Glutamatergic neuron (in vitro differentiated cells): ENCODE measurements at places on chromosomes 3 and 15.
A peak's percentile ranks its signal among the peaks of the same experiment; 100 is the strongest.

DNA sequence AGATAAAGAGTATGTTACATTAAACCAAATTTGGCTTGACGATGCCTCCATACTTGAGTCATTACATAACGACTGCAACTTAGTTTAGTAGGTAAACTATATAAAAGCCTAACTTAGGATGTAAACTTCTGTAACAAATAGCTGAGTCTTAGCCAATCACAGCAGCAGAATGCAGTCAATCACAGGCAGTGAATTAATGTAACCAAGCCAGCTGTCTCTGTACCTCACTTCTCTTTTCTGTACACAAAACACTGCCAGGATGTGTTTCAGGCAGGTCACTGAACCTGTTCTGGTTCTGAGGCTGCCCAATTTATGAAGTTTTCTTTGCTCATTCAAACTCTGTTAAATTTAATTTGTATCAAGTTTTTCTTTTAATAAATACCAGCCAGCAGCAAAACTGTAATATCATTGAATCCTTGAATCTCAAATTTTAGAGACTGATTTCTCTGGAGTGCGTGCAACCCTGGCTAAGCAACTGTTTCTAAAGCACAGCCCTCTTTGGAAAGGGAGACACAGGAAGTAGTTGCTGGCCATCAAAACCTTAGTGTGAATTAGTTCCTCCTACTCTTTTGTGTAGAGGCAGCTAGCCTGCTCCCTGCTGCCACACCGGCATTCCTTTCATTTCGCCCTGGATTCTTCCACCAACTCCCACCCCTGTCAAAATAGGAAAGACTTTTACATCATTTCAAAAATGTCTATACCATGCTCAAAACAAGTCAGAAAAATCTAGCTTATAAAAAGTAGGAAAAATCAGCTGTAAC is 15.2 kb downstream of the RFTN1 start:
- DNase-seq, result no peak

DNA sequence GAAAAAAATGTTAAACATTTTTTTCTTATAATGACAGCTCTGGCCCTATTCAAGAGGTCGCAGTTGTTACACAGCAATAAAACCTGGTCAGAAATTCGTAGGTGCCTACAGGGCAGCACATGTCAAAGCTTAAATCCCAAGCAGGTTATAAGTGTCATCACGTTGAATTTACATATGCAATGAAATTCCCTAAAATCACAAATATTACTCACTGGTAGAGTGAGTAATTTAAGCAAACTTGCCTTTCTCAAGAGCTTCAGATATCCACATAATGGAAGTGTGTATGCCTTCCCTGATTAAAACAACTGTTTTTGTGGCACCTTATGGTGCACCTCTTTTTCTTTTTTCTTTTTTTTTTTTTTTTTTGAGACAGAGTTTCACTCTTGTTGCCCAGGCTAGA is 90.7 kb upstream of the FNDC3B start:
- DNase-seq, result no peak

- DNase-seq, result no peak
Observed at GRCh38 chr3:67094774-67095173, 96.7 kb downstream of the KBTBD8 start.

GRCh38 chr3:175851541-175851940 is 992.4 kb downstream of the NAALADL2 start:
- no peak for DNase-seq

DNA sequence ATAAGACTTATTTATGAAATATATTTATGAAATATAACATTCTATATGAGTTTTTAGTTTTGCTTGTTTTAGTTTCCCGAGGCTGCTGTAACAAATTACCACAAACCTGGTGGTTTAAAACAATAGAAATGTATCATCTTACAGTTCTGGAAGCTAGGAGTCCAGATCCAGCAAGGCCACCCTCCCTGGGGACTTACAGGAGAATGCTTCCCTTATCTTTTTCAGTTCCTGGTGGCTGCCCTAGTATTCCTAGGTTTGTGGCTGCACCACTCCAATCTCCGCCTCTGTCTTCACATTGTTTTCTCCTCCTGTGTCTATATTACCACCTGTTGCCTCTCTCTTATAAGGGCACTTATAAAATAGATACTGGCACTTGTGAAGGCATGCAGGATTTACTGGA is 877.8 kb downstream of the TUSC7 start:
- DNase-seq, result peak; percentile 19

DNA sequence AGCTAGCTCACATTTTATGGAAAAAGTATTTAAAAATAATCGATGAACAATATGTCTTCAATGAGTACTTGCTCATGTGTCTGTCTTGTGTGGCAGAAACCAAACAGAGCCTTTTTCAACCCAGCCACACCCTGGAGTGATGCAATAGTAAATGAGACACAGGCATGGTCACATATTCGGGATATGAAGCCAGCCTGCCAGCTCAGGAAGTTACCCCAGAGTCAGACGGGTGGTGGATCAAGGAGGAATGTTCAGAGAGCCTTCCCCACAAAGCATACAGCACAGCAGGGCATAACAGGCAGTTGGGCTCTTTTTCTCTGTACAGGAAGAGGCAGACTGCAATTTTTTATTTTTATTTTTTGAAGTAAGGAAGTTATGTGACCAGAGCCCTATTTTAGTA is 27.3 kb downstream of the LARP6 start:
- DNase-seq, result no peak

DNA sequence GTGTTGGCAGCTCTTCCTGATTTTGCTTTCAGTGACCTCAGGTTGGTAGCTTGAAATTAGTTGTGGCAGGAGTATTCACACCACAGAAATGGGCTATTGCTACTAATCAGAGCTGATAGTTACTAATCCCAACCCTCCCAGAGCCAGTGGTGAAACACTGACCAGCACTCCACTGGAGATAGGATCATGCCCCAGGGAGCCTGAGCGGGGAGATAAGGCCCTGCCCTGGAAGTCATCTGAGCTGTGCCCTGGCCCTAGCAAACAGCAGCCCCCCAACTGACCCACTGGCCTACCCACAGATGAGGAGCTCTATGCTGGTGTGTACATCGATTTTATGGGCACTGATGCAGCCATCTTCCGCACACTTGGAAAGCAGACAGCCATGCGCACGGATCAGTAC is 9.4 kb upstream of the GNAT1 start:
- no peak for DNase-seq

DNA sequence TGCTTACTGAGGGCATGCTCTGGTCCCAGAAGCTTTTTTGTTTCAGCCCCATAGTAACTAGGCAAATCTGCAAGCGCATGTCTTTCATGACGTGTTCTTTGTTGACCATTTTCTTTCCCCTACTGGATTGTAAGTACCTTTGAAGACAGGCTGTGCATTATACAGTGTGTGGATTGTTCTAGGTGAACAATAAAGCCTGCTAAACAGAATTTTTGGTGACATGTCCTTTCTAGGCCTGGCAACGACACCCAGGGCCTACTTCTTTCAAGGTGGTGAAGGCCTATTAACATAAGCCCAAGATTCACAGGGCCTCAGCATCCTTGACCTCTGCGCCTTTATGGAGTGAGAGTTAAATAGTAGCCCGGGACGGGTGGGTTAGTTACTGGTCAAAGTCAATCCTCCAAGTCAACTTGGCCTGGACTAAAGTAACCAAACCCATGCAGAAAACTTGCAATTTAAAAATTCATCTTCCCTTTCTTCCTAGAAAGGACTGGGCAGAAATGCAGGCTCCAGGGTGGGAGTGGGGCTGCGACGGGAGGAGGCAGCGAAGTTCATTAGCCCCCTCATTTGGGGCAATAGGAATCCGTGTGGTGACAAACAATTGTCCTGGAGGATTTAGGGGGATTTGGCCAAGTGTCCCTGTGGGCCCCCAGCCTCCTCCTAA is 37.6 kb upstream of the TRIM71 start:
- DNase-seq, result no peak

DNA sequence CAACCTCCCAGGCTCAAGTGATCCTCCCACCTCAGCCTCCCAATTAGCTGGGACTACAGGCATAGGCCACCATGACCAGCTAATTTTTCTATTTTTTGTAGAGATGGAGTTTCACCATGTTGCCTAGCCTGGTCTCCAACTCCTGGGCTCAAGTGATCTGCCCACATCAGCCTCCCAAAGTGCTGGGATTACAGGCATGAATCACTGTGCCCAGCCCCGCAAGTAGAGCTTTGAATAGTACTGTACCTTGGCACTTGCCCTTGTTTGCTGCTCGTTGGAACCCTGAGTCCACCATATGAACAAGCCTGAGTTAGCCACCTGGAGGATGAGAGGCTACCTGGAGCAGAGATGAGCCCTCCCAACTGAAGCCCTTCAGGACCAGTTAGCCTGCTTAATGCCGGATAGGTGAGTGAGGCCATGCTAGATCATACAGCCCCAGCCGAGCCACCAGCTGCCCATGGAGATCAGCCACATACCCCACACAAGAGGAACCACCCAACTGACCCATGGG is 267.9 kb downstream of the SHQ1 start:
- DNase-seq, result no peak

DNA sequence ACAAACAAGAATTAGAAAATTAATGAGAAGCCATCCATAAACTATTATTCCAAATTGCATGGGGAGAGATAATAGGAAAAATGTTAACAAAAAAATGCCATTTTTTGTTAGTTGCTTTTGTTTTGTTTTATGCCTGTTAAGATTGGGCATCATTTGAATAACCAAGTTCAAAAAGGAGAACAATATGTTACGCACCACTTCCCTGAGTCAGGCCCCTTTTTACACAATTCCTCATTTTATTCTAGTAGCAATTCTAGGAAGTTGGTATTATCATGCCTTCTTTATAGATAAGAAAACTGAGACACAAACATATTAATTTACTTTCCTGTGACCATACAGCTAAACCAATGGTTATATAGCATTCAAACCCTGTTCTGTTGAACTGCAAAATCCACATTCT is 736.9 kb upstream of the CCDC54 start:
- DNase-seq, result no peak

DNA sequence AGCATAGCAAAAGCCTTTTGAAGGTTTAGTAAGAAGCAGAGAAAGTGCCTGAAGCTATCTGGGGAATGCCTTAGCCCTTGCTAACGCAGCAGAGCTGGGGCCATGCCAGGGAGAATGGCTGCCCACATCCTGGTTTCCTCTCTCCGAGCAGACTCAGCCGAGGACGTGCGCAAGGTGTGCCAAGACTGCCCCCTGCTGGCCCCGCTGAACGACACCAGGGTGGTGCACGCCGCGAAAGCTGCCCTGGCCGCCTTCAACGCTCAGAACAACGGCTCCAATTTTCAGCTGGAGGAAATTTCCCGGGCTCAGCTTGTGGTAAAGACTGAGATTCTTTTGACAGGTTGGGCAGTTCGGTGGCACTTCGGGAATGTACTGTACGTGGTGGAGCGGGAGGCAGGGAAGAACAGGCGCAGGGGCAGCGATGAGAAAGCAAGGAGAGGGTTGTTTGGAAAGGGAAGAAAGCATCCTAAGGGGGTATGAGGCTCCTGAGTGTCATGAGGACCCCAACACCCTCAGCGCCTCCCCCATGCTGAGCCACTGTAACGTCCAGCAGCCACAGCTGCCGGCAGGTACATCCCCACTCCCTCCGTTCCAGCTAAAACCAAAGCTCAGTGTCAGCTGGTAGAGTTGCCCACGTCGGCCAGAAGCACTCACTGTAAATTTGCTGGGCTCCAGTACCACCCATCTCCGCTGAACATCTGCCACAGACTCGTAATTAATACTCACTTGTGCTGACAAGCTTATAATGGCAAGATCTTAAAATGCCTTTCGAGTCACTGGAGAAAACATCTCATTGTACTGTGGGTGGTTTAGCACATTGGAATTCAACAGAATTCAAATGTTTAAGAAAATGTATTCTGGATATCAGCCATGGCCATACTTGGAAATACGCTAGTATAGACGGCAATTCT is 4.4 kb downstream of the AHSG start:
- peak; percentile 86 for DNase-seq

GRCh38 chr15:57881361-57881760 is 174.8 kb downstream of the POLR2M start:
- DNase-seq, result no peak

DNA sequence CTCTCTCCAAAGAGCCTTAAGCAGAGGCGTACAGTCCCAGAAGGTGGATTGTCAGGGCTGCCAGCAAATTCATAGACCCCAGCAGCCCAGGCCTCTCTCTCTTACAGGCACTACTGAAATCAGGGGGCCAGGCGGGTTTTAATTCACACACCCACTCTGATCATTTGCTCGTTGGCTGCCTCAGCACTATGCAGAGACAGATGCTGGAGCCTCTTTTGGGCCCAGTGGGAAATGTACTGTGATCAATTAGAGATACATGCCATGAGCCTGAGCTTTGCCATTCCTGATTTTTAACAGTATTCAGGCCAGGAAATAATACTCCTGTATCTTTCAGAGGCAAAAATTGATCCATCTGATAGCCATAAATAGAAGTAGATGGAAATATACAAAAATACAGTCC is 53.0 kb downstream of the CMTM6 start:
- DNase-seq, result no peak

DNA sequence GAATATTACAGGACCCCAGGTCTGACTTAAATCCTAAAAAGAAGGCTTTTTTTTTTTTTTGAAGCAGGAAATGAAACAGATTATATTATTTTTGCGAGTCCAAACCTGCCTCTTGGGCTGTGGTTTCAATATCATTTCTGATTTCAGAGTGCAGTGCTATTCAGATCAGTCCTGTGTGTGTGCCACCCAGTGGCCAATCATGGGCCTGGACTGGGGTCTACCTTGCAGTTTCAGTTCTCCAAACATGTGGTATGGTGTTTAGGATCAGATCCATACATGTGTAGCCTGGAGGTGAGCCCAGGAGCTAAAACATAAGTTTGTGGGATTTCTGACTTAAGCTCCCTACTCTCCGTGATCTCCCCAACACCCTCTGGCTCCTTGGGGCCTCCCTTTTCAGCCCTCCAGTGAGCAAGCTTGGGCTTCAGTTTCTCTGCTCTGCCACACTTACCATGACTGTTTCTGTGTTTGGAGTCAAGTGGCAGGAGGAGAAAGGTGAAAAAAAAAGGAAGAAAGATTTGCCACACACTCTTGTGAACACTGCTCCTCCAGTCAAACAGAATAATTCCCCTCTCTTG is 12.1 kb upstream of the THSD4 start:
- DNase-seq, result no peak

DNA sequence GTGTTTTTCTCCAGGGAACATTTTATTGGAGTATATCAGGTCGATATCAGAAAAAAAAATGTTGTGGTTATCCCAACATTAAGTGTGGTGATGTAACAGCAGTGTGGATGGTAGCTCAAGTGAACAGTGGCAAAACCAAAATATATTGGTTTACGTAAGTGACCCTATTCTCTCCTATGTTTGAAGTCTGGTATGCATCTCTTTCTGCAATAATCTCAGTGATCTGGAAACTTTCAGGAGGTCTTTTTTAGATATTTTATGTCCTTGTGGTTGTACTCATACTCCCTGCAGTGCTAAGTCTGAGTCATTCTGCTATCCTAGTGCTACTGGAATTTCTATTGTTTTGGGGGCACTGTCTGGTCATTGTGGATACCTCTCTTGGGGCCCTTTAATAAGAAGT is 137.9 kb downstream of the SNRPN start:
- no peak for DNase-seq

GRCh38 chr15:79769933-79770759 is 126.7 kb downstream of the MTHFS start:
- no peak for DNase-seq

- no peak for DNase-seq
Observed at GRCh38 chr15:32042269-32042972, 12.1 kb downstream of the CHRNA7 start.
